ENCODE measurements at places on chromosomes 11 and 22.

DNA sequence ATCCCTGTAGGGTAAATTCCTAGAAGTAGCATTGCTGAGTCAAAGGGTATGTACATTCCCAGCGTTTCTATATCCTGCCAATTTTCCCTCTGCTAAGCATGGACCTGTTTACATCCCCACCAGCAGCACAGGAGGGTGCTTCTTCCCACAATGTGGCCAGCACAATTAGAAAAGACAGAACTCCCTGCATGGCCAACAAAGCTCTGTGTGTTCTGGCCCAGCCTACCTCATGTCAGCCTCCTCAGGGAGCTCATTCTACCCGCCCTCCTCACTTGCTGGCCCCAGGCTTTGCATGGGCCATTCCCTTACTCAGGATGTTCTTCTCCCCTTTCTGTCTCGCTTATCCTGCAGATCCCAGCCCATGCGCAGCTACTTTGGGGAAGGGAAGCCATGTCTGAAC lies 186.1 kb downstream of the DSCAML1 start:
- DNase-seq, result no peak

GRCh38 chr11:3823762-3824506 lies 15.6 kb downstream of the PGAP2 start:
- no peak for DNase-seq

- no peak for DNase-seq
Observed at GRCh38 chr11:64034411-64034811, 1.3 kb upstream of the FLRT1 start.

- DNase-seq, result peak; percentile 70
Observed at GRCh38 chr22:43883012-43883661, 8.7 kb downstream of the PNPLA5 start.

GRCh38 chr22:31840585-31840984 lies 86.8 kb downstream of the DEPDC5 start:
- no peak for DNase-seq

- DNase-seq, result no peak
Observed at GRCh38 chr11:32045456-32045855, 45.4 kb upstream of the RCN1 start.

- no peak for DNase-seq
Observed at GRCh38 chr11:19651653-19652052, 61.0 kb upstream of the NAV2 start.

- no peak for DNase-seq
Observed at GRCh38 chr11:58561394-58562098, 14.1 kb downstream of the LPXN start.

GRCh38 chr11:33731723-33732531 lies 4.3 kb downstream of the CD59 start:
- DNase-seq, result peak; percentile 57

- DNase-seq, result no peak
Observed at GRCh38 chr11:85184721-85185120, 442.4 kb downstream of the DLG2 start.

DNA sequence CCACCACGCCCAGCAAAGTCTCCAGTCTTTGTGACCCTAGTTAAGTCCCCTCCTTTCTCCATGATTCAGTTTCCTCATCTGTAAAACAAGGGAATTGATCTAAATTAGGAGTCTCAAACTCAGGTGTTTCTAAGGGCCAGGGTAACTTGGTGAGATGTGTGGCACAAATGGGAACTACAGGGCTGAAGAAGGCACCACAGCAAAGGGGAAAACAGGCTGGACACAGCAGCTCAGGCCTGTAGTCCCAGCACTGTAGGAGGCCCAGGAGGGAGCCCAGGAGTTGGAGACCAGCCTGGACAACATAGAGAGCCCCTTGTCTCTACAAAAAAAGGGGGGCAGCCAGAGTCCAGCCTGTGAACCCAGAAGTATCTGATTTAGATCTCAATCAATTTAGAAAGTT lies 15.6 kb upstream of the PATZ1 start:
- no peak for DNase-seq

- no peak for DNase-seq
Observed at GRCh38 chr11:122383186-122383585, 267.2 kb upstream of the BLID start.

DNA sequence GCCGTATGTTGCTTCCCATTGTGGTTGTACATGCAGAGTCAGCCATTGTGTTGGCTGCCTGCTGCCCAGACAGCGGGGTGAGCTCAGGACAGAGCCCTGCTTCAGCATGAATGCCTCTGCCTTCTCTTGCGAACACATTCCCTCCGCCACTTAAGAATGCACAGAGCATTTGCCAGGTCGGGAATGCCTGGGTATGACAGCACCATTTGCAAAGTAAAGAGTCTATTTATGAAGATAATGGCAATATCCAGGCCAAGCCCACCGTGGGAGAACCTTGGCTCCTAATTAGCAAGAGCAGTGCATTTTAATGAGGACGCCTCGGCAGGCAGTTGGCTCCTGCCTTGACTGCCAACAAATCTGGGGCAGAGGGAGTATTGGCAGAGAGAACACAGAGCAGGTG lies 62.5 kb upstream of the SORL1 start:
- no peak for DNase-seq

GRCh38 chr11:65500387-65501185 lies 1.7 kb downstream of the MALAT1 start:
- peak; percentile 64 for DNase-seq

- DNase-seq, result no peak
Observed at GRCh38 chr11:12508151-12508751, 130.9 kb downstream of the PARVA start.

DNA sequence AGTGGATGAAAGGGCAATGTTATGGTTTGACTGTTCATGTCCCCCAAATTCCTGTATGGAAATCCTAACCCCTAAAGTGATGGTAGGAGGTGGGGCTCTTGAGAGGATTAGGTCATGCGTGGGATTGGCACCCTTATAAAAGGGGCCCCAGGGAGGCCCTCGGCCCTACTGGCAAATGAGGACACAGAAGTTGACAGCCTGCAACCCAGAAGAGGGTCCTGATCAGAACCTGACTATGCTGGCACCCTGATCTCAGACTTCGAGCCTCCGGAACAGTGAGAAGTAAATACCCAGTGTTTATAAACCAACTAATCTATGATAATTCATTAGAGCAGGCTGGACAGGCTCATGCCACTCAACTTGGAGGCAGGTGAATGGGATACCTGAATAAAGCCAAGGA lies 8.7 kb downstream of the IFITM10 start:
- no peak for DNase-seq

- no peak for DNase-seq
Observed at GRCh38 chr11:44645827-44646226, 80.4 kb downstream of the CD82 start.

DNA sequence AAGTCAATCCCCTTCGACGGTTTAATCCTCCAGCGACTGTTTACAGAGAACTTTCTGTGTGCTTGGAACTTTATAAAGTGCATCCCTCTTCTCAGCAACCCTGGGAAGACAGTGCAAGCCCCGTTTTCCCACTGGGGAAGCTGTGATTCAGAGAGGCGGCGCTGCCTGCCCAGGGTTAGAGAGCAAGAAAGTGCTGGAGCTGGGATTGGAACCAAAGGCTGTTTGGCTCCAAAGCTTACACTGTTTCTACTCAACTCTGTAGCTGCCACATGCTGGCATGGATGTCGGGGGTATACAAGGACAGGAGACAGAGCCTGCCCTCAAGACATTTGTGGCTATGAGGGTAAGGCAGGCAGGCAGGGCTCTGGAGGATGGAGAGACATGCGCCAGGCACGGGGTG lies 13.0 kb downstream of the FBLN1 start:
- no peak for DNase-seq

DNA sequence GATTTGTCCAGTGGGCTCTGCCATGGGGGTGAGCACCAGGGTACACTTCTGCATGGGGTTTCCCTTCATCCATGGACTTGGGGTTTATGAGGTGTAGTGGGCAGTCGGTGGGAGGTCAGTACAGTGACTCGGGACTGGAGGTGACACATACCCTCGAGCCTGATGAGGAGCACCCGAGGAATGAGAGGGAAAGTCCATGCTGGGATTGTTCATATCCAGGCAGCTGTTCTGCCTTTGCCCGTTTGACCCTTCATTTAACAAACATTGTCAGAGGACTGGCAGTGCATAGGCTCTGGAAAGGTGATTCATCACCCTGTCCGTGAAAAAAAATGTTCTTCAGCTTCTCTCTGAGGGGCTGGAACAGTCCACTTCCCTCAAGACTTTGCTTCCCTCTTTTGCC lies 2.7 kb downstream of the NAV2 start:
- DNase-seq, result no peak

DNA sequence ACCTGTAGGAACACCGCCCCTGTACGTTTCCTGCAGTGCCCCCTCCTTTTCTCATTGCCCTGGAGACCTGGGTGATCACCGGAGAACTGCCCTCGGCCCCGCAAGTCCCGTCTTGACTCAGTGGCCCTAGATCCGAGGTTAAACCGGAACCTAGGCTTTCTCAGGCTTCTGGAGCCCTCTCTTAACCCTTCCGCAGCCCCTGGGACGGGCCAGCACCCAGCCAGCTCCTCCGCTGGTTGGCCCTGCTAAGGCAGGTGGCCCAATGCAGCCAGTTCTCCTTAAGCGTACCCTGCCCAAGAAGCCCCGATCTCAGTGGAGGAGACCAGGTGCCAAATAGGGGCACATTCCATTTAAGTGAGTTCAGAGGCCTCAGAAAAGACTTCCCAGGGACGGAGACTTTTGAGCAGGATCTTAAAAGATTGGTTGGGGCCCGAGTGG lies 776 bp downstream of the NLRX1 start:
- DNase-seq, result peak; percentile 72

DNA sequence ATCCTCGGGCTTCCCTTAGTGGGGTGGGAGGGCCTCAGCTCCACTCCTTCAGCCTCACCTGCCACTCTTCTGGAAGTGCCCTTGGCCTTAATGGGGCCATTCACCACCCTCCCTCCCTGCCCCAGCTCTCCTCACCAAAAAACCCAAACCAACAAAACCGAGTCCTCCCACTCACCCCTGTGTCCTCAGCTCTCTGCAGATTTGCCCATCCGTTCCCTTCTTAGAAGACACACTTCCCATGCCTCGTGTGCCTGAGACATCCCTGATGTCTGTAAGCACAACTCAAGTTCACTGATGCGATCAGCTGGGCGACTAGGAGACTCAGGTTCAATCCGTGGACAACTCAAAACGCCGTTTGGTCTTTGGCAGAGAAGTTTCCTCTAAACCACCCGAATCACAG lies 839.2 kb downstream of the TBC1D22A start:
- DNase-seq, result no peak

DNA sequence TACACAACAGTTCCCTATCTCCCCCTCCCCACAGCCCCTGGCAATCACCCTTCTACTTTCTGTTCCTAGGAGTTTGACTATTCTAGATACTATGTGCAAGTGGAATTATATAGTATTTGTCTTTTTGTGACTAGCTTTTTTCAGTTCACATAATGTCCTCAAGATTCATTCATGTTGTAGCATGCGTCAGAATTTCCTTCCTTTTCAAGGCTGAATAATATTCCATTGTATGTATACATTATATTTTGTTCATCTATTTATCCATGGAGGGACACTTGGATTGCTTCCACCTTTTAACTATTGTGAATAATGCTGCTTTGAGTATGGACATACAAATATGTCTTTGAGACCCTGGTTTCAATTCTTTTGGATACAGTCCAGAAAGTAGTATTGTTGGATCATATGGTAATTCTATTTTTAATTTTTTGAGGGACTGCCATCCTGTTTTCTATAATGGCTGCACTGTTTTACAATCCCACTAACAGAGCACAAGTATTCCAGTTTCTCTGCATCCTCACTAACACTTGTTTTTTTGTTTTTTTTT lies 128.8 kb downstream of the ARHGAP42 start:
- DNase-seq, result no peak

DNA sequence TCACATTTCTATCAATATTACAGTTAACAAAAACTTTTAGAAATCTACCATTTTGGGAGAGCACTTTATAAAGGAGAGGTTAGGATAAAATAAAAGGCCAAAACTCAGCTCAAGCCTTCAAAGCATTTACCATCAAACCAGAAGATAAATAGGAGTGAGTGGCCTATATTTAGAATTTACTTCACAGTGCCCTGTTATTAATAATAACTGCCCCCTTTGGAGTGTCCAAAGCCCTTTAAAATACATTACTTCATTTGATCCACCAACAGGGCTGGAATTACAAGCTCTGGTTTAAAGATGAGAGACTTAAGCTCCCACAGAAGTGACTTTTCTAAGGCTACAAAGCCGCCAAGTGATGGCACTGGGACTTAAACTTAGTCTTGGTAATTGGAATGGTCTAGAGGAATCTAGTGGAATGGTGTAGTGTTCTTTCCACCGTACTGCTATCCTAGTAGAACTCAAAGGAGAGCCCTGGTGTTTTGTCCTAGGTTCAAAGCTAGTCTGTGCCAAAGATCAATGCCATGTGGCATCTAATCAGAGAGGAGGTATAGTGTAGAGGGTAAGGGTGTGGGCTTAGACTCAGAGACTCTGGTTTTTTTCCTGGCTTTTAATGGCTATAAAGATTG lies 21.2 kb upstream of the MTMR3 start:
- no peak for DNase-seq

DNA sequence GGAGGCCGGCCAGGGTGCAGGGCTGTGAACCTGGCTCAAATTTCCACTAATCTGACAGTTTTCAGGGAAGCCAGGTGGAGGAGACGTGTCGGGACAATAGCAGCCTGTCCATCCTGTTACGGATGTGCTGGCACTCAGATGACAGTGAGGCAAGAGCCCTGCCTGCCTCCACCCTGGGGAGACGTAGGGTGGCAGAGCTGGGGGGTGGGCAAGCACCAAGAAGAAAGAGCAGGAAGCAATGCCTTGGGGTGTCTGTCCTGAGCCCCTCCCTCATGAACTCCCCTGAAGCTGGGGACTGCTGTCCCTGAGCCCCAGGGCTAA lies 10.0 kb upstream of the TRIM29 start:
- no peak for DNase-seq

GRCh38 chr11:10640308-10640707 lies 53.2 kb downstream of the IRAG1 start:
- DNase-seq, result no peak

DNA sequence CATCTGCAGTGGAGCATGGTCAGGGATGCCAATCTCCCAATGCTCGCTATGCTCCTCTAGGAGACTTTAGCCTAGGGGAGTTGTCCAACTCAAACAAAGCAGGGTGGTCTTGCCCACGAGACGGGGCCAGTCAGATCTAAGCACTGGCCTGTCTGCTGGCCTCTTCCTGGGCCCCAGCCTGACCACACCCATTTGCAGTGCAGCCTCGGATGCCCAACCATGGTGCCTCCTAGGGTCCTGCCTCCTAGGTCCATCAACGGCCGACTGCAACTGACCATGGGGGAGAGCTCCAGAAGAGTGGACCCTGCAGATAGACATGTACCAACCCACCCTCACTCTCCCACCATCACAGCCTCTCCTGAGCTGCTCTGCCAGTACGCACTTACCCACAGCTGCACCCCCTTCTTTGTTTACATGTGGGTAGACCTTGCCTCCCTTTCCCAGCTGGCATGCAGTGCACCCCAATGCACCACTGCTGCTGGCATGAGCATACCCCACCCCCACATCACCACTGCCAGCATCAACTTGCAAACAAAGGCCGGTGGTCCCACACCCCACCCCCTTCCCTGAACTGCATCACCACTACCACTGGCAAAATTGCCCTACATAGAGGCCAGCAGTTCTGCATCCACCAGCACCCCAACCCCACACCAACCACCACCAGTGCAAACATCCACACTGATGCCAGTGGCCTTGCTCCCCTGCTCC lies 27.6 kb upstream of the ARL14EP start:
- no peak for DNase-seq

Data from activated CD4-positive, alpha-beta T cell treated with anti-CD3 and anti-CD28 coated beads for 48 hours (primary cell).